ENCODE measurements at places on chromosomes 2 and 18.
A peak's percentile ranks its signal among the peaks of the same experiment; 100 is the strongest.

DNA sequence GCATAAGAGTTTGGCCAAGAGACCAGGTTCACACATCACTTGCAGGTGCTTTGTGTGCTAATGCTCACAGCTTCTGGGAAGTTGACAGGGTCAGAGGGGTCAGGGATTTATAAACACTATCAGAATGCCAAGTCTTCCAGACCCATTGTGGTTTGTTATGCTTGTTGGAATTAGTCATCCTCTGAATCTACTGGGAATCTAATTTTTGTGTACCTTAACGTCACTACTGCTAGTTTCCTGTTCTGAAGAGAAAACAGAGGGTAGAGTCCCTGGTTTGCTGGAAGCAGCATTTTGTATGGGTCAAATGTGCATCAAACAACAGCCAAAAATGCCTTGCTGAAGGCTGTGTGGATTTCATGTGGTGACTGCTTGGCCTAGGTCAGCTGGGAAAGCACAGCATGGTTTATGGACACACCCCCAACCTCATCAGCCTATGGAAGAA is 33.3 kb downstream of the ANTXR1 start:
- DNase-seq: no peak

DNA sequence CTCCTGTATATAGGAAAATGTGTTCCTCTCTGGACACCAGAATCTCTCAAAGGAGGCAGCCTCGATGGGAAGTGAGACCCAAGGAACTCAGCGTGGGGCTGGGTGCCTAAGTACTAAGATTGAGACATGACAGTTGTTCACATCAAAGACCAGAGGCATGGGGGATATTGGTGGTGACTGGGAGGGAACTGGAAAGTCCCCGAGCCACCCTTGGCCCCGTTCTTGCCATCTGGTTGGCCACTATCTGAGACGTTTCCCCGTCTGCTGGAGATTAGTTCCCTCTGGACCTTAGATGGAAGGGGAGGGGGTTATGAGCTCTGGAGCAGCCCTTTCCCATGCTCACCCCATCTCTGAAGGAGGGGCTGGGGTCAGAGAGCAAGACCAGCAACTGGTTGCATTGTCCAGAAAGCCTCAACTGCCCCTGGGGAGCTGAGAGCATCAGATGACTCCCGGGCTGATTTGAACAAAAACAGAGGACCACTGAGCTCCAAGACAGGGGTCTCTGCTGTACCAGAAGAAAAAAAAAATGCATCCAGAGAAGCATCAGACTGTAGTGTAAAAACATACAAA is 11.8 kb downstream of the FBLN7 start:
- no peak for DNase-seq

DNA sequence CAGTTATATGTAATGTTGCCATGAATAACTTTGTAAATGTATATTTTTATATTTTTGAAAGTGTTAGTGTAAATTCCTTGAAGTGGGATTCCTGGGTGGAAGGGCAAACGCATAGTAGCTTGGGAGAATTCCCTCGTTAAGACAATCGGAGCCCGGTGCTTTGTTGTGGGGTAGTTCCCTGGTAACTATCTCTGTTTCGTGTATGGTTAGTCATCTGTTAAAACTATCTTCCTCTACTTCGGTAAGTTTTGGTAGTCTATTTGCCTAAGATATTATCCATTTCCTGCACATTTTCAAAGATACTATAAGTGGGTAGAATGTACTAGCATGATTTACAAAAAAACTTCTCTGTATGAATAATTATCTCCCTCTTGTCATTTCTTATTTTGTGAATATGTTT is 113.8 kb upstream of the NRXN1 start:
- no peak for DNase-seq

DNA sequence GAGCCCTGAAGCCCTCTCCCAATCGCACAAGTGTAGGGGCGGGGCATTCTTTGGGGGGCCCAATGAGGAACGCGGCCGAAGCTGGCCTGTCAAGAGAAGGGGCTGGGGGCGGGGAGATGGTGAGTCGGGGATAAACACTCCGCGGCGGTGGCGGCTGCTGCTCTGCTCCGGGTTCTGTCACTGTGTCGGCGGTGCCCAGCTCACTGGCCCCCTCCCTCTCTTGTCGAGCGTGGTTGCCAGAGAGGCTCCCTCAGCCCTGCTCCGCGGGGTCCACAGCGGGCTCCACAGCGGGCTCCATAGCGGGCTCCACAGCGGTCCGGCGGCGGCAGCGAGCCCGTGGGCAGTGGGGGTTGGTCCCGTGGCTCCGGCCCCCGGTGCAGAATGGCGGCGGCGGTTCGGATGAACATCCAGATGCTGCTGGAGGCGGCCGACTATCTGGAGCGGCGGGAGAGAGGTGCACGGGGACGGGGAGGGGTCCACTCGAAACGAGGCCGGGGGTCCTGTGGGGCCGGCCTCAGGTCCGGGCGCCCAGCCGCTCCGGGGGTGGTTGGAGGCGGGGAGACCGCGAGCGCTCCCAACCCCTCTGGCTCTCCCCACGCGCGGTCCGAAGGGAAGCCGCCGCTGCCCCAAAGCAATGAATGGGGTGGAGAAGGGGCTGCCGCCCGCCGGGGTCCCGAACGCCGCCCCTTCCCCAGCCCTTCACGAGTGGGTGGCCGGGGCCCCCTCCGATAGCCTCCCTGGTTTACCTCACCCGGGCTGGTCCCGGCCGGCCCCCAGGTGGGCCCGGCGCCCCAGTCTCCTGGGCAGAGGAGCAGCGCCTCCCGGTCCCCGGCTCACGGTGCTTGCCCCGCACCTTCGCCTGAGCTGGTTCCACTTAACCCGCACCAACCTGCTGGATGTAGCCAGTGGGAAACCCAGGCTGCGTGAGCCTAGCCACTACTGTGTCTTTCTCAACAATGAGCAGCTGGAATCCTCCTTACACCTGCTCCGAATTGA is at the start of gene MXD1:
Gene MXD1, plus strand, starts transcription at position 160 of the 996 bp plus-strand sequence. Its CDS starts 222 bp downstream, at position 382.
- no peak for DNase-seq

DNA sequence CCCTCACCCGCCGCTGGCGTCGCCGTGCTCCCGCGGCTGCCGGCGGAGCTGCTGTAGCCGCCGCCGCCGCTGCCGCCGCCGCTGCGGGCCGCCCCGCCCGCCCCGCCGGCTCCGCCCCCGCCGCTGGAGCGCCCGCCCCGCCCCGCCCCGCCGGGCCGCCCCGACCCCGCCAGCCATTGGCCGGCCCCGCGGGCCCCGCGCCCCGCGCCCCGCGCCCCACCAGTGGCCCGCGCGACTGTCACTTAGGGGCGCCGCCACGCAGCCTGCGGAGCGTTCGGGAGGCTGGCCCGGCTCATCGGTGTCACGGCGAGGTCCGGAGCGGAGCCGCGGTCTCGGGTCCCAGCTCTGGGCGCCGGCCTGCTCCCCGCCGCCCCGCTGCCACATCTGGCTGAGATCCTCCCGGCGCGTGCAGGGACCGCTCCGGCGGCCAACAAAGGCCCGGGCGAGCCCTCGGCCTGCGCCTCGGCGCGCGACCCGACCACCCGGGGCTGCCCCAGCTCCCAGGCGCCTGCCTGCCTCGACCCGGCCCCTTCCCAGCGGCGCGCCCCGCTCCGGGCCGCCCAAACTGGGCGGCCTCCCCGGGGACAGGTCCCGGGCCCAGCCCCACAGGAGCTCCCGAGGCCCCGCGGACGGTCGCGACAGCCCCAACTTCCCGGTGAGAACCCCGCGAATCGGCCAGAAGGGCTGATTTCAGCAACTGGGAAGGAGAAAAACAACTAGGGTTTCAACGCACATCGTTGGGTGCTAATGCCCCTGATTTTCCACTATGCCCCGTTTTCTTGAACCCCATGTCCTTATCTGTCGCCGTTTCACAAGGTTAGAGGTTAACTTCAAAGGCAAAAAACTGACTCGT is at the start of gene MGAT4A:
Gene MGAT4A, minus strand, starts transcription at position 92 of the 853 bp plus-strand sequence. CDS start 4,800 bp downstream, outside the sequence.
- peak; percentile 48 for DNase-seq

DNA sequence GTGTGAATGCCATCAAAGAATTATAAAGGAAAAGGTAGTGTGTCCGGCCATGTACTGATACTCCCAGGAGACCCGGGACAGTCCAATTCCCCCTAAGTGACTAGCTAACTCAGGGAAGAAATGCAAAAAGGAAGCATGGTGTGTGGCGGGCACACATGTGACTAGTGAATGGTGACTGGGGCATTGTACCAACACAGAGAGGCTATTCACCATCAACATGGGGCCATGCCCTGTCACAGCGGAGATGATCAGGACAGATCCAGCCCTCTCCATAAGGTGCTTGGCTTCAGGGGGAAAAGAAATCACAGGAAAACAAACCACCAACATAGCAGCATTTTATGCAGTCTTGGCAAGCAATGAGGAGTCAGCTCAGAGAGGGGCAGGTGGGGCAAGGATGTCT is 34.3 kb downstream of the FAM168B start:
- DNase-seq: no peak

- DNase-seq: no peak
These were observed 116.8 kb upstream of the TTC39C start for GRCh38 chr18:23897733-23898132.

DNA sequence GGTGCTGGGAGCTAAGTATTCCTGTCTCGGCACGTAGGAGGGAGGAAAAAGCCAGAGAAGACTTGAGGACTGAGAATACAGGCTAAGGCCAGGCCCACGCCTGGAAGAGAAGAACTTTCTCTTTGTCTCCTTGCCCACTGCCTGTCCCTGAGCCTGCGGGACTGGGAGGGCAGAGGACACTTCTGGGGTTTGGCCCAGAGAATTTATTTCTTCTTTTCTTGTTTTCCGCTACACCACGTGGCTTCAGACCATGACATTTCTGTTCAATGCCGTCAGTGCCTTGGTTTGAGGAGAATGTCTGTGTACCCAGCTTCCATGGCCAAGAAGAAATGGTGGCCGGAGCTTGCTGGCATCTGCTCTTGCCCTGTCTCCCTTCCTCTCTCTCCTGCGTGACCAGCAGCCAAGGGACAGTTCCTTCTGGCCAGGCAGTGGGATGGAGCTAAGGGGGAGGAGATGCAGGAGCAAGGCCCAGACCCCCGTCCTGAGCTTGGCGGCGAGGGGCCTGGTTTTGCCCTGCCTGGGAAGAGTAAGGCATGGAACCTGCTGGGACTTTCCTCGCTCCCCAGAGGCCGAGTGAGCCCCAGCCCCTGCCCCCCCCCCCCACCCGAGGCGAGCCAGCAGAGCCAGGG is 140.3 kb downstream of the KLHL29 start:
- no peak for DNase-seq

DNA sequence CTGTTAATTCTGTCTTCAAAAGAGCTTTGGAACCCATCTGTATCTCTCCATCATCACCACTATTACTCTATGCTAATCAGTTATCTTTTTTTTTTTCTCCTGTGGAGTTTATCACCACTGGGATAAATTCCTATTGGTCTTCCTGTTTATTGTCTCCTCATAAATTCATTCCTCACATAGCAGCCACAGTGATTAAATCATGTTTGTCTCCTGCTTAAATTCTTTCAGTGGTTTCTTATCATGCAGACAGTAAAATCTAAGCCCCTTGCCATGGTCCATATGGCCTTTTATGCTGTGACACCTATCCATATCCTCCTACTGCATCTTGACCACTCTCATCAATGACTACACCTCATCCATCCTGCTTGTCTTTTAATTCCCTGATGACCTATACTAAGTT is 239.8 kb upstream of the ZEB2 start:
- no peak for DNase-seq

DNA sequence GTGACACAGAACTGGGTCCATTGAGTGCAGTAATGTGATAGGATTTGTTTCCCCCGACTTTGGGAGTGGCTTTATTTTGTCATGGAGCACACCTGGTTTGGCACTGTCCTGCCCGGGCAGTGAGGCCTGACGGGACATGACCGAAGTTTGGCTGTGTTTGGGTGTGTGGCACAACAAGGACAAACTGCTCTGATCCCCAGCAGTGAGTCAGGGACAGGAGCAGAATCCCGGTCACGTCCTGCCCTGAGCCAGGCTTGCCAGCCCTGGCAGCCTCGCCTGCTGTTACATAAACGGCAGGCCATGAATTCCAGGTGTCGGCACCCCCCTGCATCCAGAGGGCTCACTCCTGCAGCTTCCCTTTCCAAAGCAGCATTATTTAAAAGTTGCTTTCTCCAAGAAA is 45.7 kb downstream of the IMPA2 start:
- DNase-seq: no peak

DNA sequence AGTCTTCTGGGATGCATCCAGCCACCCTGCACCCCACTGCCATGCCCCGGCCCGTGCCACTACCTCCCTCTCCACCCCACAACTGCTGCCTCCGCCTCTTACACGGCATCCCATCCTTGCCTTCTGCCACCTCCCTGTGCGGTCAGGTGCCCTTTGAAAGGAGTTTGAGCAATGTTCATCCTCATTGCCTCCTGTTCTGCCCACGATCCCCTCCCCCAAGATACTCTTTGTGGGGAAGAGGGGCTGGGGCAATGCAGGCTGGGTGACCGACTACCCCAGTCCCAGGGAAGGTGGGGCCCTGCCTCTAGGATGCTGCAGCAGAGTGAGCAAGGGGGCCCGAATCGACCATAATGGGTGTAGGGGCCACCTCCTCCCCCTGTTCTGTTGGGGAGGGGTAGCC is 8.4 kb downstream of the MFSD2B start:
- DNase-seq: no peak

- DNase-seq: no peak
These were observed 251.8 kb upstream of the DDX18 start for GRCh38 chr2:117562654-117563053.

DNA sequence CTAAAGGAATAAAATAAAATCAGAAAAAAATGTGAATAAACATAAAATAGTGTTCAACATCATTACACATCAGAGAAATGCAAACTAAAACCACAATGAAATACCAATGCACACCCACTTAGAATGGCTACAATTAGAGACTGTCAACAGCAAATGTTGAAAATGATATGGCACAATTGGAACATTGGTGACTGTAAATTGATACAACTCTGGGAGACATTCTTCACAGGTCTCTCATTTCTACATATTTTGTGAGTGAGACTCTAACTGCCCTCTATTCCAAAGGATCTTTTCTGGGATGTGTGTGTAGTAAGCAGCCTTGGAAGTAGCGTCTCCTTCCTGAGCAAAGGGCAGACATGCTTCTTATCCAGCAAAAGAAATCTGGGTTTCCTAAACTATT is 323.0 kb downstream of the FBXO15 start:
- no peak for DNase-seq

- DNase-seq: no peak
These were observed 185.2 kb downstream of the ZNF804A start for GRCh38 chr2:184783576-184783975.

GRCh38 chr2:5826979-5827655 is 134.9 kb downstream of the SOX11 start:
- no peak for DNase-seq

DNA sequence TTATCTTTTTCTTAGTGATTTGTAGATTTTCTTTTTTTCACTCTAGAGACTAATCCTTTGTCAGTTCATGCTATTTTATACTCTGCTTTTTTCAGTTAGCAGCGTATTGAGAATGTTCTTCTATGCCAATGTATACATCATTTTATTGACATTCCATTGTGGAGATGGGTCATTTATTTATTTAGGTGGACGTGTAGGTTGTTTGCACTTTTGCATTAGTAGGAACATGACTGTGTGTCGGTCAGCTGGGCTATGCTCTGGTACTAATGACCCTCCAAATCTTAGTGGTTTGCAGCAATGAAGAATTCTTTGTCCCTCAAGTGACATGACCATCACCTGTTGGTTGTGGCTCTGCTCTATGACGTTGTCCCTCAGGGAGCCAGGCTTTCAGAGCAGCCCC is 33.6 kb downstream of the HPCAL1 start:
- DNase-seq: no peak
